ENCODE measurements at places on chromosomes 16 and 17.
A peak's percentile ranks its signal among the peaks of the same experiment; 100 is the strongest.

DNA sequence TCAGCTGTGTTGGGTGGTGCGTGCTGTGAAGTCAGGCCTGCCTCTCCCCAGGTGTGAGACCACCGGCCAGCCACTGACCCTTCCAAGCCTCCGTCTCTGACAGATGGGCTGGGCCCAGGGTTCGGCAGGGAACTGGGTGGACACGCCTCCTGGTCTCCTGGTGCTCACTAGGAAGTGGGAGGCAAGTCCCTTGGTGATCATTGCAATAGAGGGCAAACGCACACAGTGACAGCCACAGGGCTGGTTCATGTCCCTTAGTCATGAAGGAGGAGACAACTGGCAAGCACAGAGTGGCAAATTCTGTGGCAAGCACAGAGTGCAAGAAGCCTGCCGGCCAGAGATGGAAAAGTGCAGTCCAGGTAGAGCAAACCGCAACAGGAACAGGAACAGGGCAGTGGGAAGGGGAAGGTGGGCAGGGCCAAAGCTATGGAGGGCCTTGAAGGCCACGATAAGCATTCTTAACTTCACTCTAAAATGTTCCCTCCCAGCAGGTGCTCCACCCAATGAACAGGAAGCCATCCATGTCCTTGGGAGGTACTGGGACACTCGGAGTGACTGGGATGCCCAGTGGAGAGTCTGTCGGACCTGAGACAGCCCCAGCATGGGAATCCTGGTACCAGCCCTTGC is 21.9 kb downstream of the USP7 start:
- DNase-seq = no peak

- DNase-seq = peak; percentile 16
Observed at GRCh38 chr17:83055911-83056582, 23.4 kb upstream of the METRNL start.

DNA sequence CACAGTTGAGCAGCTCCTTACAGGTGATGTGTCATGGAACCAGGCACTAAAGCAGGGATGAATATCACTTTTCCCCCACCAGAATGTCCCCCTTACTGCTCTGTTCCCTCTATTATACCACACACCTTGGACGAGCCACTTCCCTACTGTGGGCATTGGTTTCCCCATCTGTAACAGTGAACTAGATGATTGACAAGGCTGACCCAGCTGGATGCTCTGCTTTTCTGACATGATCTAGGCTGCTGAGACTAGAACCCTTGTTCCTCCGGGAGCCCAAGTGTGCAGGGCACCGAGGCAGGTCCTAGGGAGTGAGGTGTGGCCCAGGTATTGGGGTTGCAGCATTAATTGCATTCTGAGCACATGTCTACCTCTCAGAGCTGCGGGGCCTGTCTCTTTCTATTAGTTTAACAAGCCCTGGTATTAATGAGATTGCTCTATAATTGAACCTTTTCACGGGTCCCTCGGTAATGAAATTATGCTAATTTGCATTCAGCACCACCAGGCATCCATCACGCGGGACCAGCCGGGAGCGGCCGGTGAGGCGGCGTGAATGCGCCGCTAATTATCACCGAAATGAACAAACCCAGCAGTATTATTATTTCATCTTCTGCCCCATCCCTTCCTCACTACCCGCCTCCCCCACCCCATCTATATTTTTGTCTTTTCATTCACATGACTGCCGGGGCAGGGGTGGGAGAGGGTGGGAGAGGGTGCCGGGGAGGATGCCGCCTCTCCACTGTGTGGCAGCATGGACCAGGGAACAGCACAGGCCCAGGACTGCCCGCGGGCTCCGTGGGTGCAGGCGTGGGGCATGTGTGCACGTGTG is 121.1 kb downstream of the CYLD start:
- no peak for DNase-seq

DNA sequence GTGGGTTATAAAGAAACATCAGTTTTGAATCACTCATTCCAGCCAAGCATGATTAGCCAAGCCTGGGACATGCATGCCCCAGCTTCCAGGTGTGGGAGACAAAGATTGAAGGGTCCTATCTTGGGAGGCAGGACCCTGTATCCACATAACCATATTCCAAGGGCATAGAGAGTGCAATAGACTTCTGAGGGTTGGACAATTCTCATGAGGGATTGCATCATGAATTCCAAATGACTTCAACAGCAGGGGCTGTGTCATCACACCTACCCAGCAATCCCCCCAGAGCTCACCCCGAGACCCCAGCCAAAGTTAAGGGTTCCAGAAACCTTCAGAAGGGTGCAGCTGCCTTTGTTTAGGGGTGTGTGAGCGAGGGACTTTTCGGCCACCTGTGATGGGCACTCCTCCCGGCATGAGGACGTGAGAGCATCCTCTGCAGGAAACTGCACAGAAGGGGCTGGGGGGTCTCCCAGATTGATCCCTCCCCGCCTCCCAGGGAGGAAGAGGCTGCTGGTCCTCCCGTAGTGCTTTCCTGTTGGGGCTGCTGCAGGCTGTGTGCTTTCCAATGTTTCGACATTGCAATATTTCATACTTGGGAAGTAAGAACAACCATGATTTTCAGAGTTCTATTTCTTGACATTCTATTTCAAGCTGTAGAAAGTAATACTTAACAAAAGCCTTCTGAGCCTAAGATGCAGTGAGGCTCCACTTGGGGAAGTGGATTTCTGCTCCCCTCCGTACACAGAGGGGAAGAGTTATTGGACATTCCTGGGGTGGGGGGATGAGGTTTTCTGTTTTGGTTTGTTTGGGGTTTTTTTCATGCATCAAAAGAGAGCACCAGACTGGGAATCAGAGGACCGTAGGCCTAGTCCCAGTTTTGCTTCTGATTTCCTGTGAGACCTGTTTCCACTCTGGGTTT is 13.3 kb upstream of the PITPNM3 start:
- no peak for DNase-seq

- DNase-seq = no peak
Observed at GRCh38 chr16:65279576-65279975, 157.7 kb upstream of the CDH11 start.

- DNase-seq = no peak
Observed at GRCh38 chr17:40218006-40218739, 931 bp upstream of the WIPF2 start.

DNA sequence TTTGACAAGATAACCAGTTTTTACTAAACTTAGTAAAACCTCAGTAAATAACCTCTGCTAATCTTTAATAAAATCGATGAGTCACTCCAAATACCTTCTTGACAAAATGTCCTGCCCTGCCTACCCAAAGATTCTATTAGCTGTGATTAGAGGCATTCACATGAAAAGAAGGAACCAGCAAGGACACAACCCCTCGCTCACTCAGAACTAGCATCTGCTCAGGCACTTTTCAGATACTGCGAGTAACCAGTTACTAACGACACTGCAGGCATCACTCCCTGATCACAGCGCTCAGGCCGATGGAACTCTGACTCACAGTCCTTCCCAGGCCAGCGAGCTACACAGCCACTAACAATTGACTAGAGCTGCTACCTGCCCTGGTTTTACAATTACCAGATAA is 24.3 kb downstream of the PELP1 start:
- no peak for DNase-seq

GRCh38 chr16:23642246-23642774 is 1.0 kb downstream of the DCTN5 start:
- DNase-seq = no peak

DNA sequence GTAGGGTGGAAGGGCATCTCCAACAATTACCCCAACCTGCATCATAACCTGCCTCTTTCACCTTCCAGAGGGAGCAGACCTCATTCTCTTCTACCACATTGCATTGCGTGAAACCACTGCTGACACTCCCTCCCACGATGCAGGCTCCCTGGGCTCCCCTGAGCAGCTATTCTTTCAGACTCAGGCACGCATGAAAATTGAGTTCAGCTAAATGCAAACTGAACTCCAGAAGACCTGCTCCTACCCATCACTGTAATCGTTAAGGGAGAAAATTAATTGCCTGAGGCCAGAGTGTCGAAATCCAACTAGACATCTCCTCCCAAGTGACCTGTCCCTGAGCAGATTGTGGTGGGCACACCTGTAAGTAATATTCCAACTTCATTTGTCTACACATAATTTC is 186.0 kb downstream of the GRIN2A start:
- no peak for DNase-seq

GRCh38 chr17:50256826-50257618 is 17.2 kb upstream of the TMEM92 start:
- no peak for DNase-seq

DNA sequence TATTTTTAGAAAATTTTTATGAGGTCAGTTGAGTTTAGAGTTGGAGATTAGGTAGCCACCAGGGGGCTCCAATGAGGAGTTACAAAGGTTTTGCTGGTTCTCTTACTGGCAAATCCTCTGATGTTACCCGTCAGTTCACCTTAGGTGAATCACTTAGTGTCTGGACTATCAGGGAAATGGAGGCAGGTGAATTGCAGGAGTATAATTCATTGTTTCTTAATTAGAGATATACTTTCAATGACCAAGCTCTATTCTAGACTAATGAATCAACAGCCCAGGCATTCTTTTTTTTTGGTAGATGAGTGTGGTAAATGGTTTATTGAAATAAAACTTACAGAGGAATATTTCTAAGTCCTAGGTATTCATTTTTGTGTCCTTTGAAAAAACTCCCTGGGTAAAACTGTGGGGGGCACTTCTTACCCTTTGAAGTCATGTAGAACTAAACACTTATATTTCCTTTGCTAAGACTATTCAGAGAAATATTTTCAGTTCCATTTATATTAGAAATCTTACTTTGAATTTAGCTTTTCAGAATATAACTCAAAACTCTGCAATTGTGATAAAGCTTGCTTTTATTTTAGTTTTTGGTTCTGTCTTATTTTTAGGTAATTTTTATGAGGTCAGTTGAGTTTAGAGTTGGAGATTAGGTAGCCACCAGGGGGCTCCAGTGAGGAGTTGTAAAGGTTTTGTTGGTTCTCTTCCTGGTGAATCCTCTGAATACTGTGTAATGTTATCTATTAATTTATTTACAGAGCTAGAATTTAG is 17.7 kb downstream of the PSMD11 start:
- DNase-seq = peak; percentile 71

GRCh38 chr17:51427856-51428255 is 167.5 kb downstream of the UTP18 start:
- DNase-seq = peak; percentile 75

All from activated CD4-positive, alpha-beta memory T cell treated with anti-CD3 and anti-CD28 coated beads, Interleukin-2, amount 10 ng/mL, durations not matched to agents 7 days and 5 days (primary cell).